T-helper 22 cell (primary cell): ENCODE measurements at places on chromosomes 4 and X.

DNA sequence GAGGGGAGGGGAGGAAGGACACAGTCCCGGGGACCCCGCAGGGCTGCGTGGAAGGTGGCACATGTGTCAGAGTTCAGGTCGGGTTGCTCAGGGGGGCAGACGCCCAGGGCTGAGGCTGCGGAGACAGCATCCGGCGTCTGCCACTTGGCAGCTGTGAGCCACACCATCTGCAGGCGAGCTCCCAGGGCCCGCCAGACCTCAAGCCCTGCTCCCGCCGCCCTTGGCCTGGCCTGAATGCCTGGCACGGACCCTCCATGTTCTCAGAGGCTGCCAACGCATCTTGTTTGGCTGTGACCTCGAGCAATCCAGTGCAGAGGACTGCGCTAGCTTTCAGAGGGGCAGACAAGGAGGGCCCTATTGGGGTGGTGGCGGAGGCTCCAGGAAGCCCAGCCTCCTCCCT lies 5.1 kb downstream of the BGN start:
- DNase-seq, result no peak

- DNase-seq, result no peak
Observed at GRCh38 chr4:156999175-156999517, 27.5 kb upstream of the PDGFC start.

GRCh38 chr4:11416071-11416766 lies 12.5 kb downstream of the HS3ST1 start:
- no peak for DNase-seq

- DNase-seq, result no peak
Observed at GRCh38 chr4:140157341-140157740, 3.4 kb upstream of the MAML3 start.

DNA sequence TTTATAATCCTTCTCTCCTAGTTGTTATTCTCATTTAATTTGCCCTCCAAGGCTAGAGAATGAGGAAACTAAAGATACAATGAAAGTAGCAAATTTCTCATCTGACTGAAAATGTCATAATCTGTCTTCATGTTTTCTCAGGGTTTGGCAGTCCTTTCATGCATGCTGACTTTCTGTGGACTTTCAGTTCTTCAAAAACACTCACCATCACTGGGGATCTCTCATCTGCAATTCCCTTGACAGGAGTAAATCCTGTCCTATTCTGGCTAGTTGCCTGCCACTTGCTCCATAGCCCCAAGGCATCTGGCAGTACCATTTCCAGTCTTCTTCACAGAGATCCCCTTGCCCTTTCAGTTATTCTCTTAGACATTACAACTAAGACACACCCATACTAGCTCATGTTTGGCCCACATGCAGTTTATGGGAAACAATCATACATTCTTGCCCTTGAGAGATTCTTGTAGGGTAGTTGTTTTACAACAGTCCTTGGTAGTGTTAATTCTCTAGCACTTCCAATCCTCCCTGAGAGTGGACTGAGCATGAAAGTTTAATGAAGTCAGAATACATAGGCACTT lies 449.7 kb upstream of the KLHL4 start:
- no peak for DNase-seq

- DNase-seq, result no peak
Observed at GRCh38 chrX:122441451-122441850, 742.6 kb upstream of the GRIA3 start.

DNA sequence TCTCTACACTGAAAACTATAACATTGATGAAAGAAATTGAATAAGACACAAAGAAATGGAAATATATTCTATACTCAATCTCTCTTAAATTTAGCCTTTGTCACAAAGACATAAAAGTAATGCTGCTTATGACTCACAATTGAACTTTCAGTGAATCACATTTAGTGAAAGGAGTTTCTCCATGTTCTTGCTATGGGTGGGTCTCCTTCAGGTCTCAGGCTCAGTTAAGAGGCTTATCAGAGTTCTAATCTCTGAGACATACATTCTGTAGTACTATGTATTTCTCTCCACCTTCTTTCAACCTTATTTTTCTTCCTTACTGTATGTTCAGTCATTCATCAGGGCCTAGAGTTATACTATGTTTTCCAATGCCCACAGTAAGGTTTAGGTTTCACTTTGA lies 220.9 kb downstream of the DTHD1 start:
- DNase-seq, result no peak
